ENCODE measurements at places on chromosomes 5 and 9. TPM values are rescaled to one million over a fixed set of nuclear protein-coding genes. Genes with fewer than 3 reads are reported as not detected.

DNA sequence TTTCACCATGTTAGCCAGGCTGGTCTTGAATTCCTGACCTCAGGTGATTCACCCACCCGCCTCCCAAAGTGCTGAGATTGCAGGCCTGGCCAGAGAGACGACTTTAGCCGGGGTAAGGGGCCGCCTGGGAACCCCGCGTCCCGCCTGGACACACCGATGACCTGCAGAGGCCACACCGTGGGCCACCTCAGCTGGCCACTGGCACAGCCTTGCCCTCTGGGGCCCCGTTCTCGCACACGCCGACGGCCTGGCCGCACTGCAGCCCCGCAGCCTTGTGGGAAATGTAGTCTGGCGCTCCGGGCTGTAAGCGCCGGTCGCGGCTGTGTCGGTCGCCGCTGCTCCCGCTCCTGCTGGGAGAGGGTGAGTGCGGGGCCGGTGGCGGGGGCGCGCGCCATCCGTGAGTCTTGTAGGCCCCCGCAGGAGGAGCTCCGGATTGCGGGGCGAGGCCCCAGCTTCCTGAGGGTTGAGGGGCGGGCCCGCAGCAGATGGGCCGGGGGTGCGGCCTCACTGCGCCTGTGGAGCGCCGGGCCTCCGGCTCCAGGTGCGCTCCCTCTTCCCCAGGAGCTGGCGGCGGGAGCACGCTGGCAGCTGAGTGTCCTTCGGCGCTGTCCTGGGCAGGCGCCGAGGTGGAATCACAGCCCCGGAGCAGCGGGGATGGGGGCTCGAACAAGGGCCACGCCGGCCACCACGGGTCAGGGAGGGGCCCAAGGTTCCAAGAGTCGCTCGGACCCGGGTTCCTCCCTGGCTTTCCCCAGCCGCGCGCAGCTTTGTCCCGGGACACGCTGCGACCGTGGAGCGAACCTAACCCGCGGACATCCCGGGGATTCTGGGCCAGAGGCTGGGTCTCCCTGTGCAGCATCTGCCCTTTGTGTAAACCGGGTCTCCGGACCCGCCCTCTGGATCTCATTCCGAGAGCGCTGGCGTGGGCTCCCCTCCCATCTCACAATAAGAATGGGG, at the start of gene ZFP2:
Gene ZFP2, plus strand, starts transcription at position 299 of the 957 bp plus-strand sequence. CDS start 35,401 bp downstream, outside the sequence.
- peaks cover 14% of the 10 kb centered on the region for H3K4me1 ChIP-seq
- peak within 1 kb of the TSS; percentile 95 for H3K4me3 ChIP-seq
- H3K36me3 ChIP-seq = no peaks in the 10 kb centered on the region
- H3K27me3 ChIP-seq = no peaks in the 10 kb centered on the region
- peak; percentile 72 for DNase-seq
- peak within 1 kb of the TSS; percentile 80 for H3K27ac ChIP-seq

DNA sequence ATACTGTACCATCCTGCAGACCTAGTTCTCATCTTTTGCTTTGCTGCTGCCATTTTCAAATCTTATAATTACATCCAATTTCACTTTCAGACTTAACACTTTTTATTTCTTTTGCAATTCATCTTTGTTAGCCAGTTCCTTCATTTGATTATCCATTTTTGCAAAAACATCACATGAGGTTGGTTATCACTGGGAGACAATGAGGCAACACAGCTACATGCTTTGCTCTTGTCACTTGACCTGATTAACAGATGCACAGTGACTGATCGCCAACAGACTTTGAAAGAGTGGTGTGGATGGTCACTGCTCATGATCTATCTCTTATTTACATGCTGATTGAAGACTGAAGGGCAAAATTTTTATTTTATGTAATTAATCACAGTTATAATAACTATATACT, 17.0 kb upstream of the RNF20 start:
- H3K4me1 ChIP-seq = peaks cover 12% of the 10 kb centered on the region
- DNase-seq = no peak
- no peaks in the 10 kb centered on the region for H3K36me3 ChIP-seq
- no peaks in the 10 kb centered on the region for H3K27me3 ChIP-seq

Gene SLC4A9
- not detected for total RNA-seq

DNA sequence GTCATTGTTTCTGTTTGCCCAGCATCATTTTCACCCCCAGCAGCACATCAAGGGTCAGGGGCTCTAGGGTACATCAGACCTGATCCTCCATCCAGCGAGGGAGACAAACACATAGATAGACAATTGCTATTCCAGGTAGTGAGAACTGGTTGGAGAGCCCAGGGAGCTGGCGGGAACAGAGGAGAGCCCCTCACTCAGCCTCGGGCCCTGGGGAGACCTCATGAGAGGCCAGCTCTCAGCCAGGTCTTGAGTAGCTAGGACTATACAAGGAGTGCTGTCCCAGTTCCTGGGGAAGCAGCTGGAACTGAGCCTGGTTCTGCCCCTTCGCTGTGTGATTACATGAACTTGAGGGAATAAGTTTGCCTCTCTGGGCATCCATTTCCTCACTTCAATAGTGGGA, 80.3 kb downstream of the HRH2 start:
- no peaks in the 10 kb centered on the region for H3K27me3 ChIP-seq
- H3K27ac ChIP-seq = no peak overlapping the region
- H3K4me3 ChIP-seq = no peak overlapping the region
- H3K36me3 ChIP-seq = no peaks in the 10 kb centered on the region
- no peak for DNase-seq

GRCh38 chr5:90909101-90909503, 350.5 kb downstream of the ADGRV1 start:
- H3K4me1 ChIP-seq = no peaks in the 10 kb centered on the region
- no peak overlapping the region for H3K27ac ChIP-seq
- no peak overlapping the region for H3K4me3 ChIP-seq
- DNase-seq = no peak
- no peaks in the 10 kb centered on the region for H3K36me3 ChIP-seq
- no peaks in the 10 kb centered on the region for H3K27me3 ChIP-seq

Data from sigmoid colon (tissue), 7 donors.